ENCODE measurements at places on chromosomes 12 and 14.
A peak's percentile ranks its signal among the peaks of the same experiment; 100 is the strongest.

GRCh38 chr14:84209031-84209430, 1320.9 kb upstream of the FLRT2 start:
- no peak for DNase-seq

- DNase-seq = no peak
Measured at GRCh38 chr12:100737168-100737567, 57.4 kb upstream of the ANO4 start.

DNA sequence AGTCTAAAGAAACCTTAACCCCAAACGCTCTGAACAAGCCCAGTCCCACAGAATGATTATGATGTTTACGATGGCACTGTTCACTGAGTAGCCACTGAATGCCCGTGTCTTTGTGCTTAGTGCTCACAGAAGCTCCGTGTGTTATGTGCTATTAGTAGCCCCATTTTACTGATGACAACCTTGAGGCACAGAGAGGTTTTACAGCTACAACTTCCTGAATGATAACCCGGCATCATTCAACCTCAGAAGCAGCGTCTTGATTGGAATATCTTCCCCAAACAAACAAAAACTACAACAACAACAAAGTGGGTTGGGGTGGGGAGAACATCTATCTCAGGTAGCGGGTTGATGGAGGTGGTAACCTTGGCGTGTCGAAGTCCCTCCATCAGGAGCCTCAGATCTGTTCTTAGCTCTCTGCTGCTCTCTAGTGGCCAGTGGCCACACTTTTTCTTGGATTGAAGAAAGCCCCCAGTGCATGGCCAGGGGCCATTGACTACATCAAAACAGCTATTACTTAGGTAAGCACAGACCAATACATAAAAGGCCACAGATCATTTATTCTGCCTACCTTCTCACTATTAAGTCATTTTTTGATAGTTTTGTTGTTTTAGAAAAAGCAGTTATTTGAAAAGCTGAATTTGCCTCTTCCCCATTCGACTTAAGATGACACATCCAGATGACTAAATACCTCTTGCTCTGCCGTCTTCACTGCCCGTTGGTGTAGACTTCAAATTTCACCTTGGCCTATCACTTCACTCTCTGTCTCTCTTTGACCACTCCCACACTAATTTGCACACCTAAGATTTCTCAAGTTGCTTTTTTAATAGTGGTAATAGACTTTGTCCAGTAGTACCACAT, 376.9 kb downstream of the GALC start:
- DNase-seq = peak; percentile 64

GRCh38 chr12:65296508-65297265, 18.2 kb downstream of the MSRB3 start:
- DNase-seq = no peak

GRCh38 chr12:132014092-132014914, 64.6 kb downstream of the EP400 start:
- no peak for DNase-seq

DNA sequence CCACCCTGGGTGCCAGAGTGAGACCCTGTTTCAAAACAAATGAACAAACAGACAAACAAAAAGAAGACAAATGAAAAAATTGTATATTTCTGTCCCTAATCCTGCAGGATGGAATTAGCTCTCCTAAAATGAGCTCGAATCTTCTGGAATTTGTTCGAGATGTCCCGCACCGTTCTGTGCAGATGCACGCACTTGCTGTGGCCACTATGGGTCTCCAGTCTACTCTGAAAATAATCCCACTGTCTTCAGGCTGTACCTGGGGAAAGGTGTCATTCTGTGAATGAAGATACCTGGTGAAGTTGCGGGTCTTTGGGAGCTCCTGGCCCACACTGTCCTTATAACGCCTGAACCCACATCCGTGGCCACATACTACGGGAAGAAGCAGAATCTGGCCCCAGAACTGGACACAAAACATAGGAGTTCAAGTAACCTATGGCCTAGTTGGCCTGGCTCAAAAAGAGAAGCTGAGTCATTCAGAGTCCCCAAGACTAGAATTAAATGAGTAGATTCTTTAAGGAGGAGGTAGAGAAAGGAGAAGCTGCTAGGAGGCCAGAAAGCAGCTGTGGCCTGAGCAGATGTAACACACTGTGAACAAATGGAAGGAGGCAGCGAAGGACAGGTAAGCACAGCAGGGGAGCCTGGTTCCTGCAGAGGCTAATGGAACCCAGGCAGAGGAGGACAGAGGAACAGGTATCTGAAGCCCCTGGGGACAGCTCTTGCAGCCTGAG, 108.6 kb downstream of the FOXN3 start:
- no peak for DNase-seq

All from fibroblast of skin of abdomen (primary cell).